CD8-positive, alpha-beta T cell (primary cell): ENCODE measurements at places on chromosomes 12 and 14.

DNA sequence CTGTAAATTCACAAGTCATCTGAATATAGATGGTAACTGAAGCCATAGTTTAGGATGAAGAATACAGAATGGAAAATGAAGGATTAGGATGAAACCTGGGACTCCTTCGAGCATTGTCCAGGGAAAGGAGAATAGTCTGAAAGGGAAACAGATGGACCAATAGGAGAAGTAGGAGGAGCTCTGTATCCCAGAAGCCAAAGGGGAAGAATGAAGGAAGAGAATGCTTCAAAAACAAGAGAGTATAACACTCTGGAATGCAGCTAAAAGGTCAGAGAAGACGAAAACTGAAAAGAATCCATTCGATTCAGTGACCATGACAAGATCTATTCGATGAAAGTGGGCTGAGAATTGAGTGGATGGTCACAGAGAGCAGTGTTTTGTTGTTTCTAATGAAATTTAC is 1.0 kb downstream of the GMFB start:
- no peak for DNase-seq

DNA sequence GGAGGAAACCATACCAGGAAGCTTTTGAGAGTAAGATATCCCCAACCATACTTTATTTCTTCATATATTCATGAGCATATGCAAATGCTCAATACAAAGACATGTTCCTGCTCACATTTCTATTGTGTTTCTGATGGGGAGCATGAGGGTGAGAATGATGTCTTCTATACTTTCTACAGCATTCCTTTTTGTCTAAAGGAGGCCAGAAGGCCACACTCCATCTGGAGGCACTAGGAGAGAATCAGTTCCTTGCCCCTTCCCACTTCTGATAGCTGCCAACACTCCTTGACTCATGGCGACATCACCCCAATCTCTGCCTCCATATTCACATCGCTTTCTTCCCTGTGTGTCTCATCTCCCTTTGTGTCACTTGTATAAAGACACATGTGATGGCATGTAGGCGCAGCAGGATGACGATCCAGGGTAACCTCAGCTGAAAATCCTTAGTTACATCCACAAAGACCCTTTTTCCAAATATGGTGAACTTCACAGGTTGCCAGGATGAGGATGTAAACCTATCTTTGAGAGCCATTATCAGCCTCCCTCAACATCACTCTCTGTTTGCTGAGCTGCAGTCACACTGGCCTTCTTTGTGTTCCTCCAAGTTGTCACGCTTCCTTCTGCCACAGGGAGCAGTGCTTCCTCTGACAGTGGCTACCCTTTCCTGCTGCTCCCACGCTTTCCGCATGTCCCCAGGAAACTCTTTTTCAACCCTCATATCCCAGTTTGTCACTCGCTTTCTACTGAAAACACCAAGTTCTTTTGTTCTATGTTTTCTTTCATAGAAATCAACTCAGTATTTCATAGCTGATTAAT is 96.9 kb downstream of the STXBP6 start:
- DNase-seq: no peak

GRCh38 chr14:35992816-35993683 is 166.9 kb downstream of the BRMS1L start:
- no peak for DNase-seq

DNA sequence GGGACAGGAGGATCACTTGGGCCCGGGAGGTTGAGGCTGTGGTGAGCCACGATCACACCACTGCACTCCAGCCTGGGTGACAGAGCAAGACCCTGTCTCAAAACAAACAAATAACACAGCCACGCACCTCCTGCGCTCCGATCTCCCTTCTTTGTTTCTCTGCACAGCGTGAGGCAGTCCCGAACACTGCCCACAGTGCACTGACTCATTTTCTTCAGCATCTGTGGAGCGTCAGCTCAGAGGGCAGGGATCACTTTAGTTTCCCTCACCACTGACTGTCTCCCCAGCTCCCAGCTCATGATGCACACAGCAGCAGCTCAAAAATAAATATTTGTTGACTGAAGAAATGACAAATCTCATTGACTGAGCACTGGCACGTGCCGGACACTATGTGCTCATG is 883 bp upstream of the MYL2 start:
- DNase-seq: no peak

GRCh38 chr12:12290206-12290605 is 23.4 kb upstream of the LRP6 start:
- no peak for DNase-seq

- DNase-seq: no peak
These were observed 724 bp upstream of the CS start for GRCh38 chr12:56300644-56301464.

DNA sequence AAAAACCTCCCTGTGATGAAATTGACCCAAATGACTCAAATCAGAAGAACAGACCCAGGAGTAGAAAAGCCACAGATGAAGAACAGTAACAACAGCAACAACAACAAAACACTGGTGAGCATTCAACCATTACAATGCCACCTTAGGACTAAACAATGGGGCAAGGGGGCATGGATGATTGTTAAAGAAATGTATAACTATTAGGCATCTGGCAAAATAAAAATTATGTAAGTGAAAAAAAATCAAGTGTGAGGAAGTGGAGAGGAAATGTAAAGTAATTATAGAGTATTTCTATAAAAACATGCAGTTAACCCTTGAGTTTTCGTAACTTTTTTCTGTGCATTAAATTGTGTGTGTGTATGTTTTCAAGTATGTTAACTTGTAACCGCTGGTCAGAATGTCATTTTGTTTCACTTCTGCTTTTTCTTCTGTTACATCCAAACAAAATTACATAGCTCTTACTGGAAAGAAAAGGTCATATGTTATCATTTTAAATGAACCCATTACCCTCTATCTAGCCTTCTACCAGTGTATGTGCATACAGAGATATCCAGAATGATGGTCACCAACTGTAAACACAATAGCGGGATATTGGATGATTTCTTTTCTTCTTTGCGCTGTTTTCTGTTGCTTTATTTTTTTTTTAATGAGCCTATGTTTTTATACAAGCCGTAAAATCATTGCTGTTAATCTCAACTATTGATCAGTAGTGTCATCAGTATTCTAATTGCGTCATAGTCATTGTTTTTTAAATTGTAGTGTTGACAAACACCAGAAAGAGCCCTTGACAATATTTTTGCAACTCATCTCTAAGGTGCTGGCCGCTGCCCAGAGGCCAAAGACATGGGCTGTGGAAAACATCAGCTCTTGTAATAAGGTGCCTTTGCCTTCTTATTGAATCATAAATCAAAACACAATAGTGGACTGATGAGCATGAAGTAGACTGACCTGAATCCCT is 170.6 kb downstream of the CRADD start:
- no peak for DNase-seq

DNA sequence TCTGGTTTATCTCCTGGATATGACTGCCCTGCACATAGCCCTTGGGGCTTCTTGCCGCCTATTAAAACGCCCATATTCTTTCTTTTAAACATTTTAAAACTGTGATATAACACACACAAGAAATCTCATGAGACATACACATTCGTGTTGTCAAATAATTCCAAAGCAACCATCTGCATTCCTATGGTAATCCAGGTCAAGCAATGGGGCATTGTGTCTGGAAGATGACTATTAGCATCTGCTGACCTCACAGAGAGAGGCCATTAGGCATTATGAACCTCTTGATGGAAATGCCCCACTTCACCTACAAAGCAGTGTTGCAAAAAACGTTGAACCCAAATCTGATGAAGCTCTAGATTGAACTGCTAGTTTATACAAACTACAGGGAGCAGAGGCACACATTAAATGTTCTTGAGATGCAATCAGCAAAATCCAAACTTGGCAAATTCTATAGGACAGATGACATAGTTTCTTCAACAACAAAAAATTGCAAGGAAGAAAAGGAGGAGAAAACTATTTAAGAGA is 513.8 kb upstream of the CCDC196 start:
- DNase-seq: no peak

GRCh38 chr14:46136456-46136855 is 515.1 kb downstream of the RPL10L start:
- no peak for DNase-seq

- DNase-seq: no peak
These were observed 78.9 kb downstream of the SNAPC1 start for GRCh38 chr14:61841145-61841544.

GRCh38 chr14:44405011-44405486 is 102.0 kb downstream of the FSCB start:
- DNase-seq: no peak

DNA sequence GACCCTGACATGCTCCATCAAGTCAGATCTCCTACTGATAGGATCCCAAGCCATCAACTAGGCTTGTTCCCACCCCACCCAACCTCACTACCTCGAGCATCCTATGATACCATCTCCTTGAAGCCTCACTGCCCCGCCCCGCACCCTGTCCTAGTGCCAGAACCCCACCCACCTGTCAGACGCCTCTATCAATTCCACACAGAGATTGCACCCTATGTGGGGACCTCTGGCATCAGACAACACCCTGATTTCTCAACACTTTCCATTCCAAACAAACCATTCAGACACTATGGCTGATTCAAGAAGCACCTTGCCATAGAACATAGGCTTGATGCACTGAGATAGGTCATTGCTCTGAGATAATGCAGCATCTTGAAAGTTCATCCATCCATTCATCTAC is 3.1 kb upstream of the GLTP start:
- no peak for DNase-seq

GRCh38 chr14:24815543-24815942 is 181.6 kb upstream of the GZMB start:
- no peak for DNase-seq

- DNase-seq: no peak
These were observed 339.0 kb downstream of the CACNA1C start for GRCh38 chr12:2391740-2392331.

DNA sequence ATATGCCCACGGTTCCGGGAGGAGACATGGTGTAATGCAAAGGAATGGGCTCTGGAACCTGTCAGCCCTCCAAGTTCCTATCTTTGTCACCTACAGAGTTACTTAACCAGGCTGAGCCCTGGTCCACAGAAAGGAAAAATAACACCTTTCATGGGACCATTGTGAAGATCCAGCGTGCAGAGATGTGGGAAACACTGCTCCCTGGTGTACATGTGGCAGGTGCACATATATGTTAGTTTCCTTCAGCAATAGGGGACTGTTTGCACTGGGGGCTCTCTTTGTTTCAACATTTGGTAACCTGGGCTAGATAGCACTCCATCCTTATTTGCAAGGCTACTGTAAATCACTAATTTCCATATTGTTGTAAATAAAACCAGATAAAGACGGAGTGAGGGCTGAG is 72.3 kb downstream of the ANO2 start:
- DNase-seq: no peak

GRCh38 chr12:132219323-132219722 is 75.1 kb downstream of the NOC4L start:
- no peak for DNase-seq

- DNase-seq: peak; percentile 26
These were observed 23.3 kb downstream of the GABARAPL1 start for GRCh38 chr12:10235761-10236631.

DNA sequence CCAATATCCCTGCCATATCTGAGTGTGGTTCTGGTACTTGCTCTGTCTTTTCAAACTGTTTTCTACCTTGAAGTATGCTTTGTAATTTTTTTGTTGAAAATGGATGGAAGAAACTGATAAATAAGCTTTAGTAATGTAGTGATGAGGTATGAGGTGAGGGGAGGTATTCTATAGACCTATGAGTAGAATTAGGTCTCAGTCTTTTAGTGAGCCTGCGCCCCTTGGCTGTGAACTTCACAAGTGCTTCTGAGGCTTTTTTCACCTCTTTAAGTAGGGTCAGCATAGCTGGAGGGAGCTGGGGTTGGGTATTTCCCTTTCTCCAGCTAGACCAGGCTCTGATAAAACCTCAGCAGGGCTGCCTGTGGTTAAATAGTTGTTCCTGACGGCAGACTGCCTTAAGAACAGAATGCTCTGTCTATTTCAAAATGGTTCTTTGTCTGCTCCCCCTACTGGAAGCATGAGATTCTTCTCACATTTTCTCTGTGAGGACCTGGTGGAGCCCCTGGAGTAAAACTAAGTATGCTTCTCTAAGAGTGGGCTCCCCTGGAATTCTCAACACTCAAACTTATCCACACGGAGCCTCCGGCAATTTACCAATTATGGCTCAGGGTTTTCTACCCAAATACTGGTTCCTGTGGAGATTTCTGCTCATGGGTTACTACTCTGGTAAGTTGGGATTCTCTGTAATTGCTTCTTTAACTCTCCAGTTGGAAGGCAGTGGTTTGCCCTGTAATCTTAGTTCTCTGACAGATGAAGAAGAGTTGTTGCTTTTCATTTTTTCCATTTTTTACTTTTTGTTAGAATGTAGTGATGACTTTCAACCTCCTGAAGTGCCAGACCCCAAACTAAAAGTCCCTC is 13.1 kb downstream of the KRT5 start:
- DNase-seq: peak; percentile 54

- DNase-seq: no peak
These were observed 21.7 kb downstream of the WBP11 start for GRCh38 chr12:14781563-14781962.

DNA sequence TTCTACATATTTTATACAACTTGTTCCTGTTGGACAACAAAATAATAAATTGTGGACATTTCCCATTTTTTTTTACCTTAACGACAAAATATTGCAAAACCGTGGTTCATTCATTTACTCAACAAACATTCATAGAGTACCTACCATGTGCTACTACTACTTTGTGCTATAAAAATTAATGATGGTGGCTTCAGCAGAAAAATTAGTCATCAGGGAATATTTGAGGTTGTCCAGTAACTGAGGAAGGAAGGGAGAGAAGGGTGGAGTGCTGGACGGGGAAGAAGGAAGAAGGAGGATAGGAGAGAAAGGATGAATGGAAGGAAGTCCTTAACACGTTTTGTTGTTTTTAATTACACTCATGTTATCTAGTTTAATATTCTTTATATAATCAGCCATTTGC is 53.7 kb downstream of the PPFIBP1 start:
- no peak for DNase-seq

- no peak for DNase-seq
These were observed 2.2 kb downstream of the NCKAP5L start for GRCh38 chr12:49825971-49826421.

DNA sequence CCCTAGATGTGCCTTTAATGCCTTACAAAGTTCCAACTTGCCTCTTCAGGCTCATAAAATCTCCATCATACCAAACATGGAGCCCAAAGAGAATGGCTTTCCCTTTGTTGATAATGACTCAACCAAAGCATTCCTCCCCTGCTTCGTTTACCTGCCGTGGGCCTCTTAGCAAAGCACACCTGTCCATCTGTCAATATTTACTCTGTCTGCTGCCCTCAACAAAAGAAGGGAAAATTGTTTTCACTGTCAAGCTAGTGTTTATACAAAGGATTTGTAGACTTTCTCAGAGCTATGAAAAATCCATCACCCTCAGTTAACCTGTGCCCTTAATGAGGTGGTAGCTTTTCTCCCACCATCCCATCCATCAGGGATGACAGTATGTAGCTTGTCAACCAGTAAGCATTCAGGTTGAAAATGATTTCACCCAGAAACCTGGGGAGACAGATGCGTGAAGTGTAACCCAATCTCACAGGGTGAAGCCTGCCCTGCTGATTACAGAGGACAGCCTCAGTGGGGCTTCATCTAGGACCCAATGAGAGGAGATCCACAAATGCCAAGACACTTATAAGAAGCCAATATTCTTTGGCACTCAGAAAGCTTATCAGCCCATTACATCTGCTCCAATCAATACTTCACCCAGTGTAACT is 278.1 kb downstream of the NUAK1 start:
- DNase-seq: no peak

- no peak for DNase-seq
These were observed 19.6 kb downstream of the MLXIP start for GRCh38 chr12:122097927-122098756.

GRCh38 chr12:25151476-25151875 is 43.5 kb downstream of the DNAI7 start:
- no peak for DNase-seq
